ENCODE measurements at places on chromosomes 2 and 18.

DNA sequence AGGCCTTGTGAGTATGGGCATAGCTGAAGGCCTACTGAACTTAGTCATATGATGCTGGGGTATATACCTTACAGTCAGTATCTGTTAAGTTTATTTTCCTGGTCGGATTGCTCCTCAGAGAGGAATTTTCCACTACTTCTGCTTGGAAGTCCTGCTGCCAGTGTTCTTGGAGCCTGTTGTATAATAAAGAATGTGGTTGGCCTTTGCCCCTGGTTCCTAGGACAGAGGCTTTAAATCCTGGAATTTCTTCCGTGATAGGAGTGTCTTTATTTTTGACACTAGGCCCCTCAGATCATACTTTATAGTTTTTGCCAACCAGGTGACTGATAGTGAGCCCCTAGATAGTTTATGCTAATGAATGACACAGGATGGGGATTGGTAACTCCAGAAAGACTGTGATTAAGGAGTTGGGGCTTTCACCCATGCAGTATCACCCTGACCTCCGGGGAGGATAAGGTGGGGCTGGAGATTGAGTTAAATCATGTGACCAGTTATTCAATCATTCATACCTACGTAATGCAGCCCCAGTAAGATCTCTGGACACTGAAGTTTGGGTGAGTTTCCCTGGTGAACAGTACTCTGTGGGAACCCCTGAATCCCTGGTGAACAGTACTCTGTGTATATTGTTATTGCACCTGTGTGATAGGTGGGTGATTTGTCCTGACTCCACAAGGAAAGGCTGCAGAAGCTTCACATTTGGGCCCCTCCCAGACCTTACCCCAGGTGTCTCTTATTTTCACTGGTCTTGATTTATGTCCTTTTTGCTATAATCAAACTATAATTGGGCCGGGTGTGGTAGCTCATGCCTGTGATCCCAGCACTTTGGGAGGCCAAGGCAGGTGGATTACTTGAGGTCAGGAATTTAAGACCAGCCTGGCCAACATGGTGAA, 56.9 kb downstream of the COMMD1 start:
- no peak for DNase-seq

GRCh38 chr18:6626457-6626856, 103.1 kb upstream of the ARHGAP28 start:
- no peak for DNase-seq

DNA sequence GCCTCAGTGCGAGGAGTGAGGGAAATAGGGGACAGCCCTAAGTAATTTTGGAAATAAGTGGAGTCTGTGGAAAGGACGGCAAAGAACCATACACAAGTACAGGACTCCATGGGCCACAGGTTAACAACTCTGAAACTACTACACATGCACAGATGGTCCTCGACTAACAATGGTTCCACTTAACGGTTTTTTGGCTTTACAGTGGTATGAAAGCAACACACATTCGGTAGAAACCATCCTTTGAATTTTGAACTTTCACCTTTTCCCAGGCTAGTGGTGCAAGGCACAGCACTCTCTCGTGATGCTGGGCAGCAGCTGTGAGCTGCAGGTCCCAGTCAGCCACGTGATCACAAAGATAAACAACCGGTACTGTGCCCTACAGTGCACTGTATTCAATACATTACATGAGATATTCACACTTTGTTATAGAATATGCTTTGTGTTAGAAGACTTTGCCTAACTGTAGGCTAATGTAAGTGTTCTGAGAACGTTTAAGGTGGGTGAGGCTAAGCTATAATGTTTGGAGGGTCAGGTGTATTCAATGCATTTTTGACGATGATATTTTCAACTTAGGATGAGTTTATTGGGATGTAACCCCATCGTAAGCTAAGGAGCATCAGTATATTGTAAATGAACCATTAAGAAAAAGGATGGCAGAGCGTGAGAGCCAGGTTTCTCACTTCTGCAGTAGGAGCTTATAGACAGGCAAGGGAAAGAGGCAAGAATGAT, 44.6 kb downstream of the TBC1D8 start:
- DNase-seq: no peak

- DNase-seq: no peak
Measured at GRCh38 chr2:209395229-209395628, 28.6 kb upstream of the MAP2 start.
